ENCODE measurements at places on chromosomes 12 and 14.

DNA sequence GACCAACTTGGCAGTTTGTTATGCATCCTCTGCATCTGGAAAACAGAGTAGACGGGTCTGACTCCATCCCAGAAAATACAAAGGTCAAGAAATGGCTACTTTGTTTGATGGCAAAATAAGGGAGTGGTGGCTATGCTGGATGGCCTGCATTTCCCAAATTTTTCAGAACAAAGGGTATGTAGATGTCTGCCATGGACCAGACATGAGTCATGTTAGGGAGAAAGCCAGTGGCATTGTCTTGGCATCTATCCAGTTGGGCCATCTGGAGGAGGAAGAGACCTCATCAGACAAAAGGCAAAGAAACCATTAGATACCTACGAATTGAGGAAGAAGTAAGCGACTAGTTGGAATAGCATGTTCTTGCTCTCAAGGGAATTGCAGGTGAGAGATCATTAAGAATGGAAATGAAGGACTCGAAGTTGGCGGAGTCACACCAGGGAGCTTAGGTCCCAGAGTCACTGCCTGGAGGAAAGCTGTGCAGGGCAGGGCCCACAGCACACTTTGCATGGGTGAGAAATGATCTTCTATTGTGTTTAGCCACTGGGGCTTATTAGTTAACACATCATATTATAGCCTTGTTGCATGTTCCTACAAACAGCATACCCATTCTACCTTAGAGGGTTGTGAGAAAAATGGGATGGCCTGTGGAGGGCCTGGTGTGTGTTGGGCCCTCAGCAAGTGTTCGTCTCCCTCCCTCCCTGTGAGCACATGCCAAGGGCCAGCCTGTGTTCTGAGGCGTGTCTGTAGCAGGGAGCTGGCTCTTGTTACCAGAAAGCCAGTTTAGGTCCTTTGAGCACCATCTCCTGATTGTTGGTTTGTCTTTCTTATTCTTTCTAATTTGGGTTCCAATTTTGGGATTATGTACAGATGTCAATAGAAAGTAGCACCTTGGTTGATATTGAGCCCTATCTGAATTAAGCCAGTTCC lies 119.4 kb downstream of the KTN1 start:
- no peak for DNase-seq

GRCh38 chr12:56230432-56231183 lies 757 bp downstream of the SLC39A5 start:
- DNase-seq: no peak

DNA sequence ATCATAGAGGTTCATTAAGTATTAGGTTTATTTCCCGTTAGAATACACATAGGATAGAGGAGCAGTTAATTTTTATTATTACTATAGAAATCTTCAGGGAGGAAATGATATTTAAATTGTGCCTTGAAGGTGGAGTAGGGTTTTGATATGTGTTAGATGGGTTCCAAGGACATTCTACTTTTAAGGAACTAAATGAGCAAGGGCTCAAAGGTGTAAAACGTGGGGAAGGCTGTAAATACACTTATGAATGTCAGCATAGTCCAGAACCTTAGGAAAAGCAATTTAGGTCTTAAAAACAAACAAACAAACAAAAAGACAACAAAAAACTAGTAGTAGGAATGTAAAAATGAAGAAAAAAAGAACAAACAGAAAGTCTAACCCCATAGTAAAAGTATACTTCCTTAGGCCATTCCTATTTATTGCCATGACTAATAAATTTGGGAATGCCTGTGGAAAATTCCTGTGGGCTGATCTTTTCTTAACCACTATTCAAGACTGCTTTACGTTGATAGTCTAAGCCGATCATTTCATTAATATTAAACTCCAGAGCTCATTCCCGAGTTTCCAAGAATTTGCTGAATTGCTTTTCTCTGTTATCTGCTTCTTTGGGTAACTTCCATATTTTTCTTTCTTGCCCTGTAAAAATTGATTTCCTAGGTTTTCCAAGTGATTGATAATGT lies 180.3 kb downstream of the RAD51B start:
- no peak for DNase-seq

- peak; percentile 14 for DNase-seq
Observed at GRCh38 chr12:52254965-52255751, 19.3 kb upstream of the KRT86 start.

- no peak for DNase-seq
Observed at GRCh38 chr12:25725931-25726330, 172.8 kb upstream of the LMNTD1 start.

DNA sequence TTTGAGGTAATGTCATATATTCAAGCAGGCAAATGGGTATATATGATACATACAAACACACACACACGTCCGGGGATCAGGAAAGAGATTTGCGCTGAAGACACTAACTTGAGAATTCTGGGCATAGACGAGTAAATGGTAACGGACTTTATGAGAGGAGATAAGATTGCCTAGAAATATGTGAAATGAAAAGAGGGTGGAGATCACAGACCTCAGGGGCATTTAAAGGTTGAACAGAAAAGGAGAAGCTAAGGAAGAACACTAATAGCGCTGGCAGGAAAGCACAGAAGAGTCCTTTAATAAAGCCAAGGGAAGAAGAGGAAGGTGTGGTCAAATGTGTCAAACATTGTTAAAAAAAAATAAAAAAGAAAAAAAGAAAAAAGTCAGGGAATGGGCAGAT lies 13.1 kb downstream of the CRY1 start:
- no peak for DNase-seq

GRCh38 chr12:39883411-39883810 lies 222.5 kb downstream of the SLC2A13 start:
- no peak for DNase-seq
